SK-N-SH (cell line): ENCODE measurements at places on chromosomes 13 and 19.

DNA sequence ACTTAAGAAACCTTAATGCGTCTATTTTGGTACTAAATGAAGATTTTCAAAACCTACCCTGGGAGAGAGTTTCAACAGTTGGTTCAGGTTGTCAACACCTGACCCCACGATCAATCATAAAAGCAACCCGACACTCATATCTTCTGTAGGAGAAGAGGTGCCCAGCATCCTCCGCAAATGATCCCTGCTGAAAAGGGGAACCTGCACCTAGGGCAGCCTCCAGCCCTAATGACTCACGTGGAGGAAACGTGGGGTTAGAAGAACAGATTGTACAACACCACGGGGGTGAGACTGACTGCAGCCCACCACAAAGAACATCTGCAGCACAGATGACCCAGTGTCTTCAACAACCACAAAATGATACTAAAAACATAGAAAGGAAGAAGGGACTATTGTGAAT, 116.3 kb downstream of the RAB20 start:
- H3K27me3 ChIP-seq: no peaks in the 10 kb centered on the region
- peaks cover 12% of the 10 kb centered on the region for H3K4me1 ChIP-seq
- DNase-seq: no peak
- H3K4me3 ChIP-seq: no peak overlapping the region

GRCh38 chr19:51552996-51553725, 17.9 kb upstream of the ZNF175 start:
- H3K36me3 ChIP-seq: no peaks in the 10 kb centered on the region
- DNase-seq: peak; percentile 40
- no peaks in the 10 kb centered on the region for H3K4me1 ChIP-seq
- H3K27me3 ChIP-seq: peaks cover 1% of the 10 kb centered on the region; the same call in 1 of the 2 replicates
- H3K4me3 ChIP-seq: no peak overlapping the region
- H3K27ac ChIP-seq: no peak overlapping the region

GRCh38 chr19:30214651-30215051, 157.5 kb upstream of the ZNF536 start:
- H3K4me3 ChIP-seq: no peak overlapping the region
- H3K4me1 ChIP-seq: no peaks in the 10 kb centered on the region; the same call in 1 of the 2 replicates
- H3K36me3 ChIP-seq: no peaks in the 10 kb centered on the region
- H3K27me3 ChIP-seq: no peaks in the 10 kb centered on the region
- DNase-seq: no peak

DNA sequence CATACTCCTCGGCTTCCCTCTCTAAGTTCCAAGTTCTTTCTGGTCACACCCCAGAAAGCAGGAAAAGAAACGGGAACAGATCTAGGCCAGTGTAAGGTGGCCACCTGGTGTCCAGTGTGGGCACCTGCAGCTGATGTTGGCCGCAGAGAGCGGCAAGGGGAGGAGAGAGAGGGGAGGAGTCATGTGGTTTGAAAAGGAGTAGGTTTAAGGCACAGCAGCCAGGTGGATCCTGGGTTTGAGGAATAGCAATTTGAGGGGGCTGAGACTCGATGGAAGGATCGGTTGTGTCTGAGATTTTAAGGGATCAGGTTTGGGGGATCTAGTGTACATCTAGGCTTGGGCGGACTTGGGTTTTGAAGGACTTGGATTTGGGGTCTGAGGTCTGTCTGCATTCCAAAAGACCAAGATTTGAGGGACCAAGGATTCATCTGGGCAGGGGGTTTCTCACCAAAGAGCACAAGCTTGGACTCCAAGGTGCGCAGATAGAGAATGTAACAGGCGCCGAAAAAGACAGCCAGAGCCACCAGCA, 1.2 kb downstream of the RABAC1 start:
- peaks cover 10% of the 10 kb centered on the region; the same call in 1 of the 2 replicates for H3K4me1 ChIP-seq
- H3K27me3 ChIP-seq: no peaks in the 10 kb centered on the region
- peak overlapping the region; percentile 89 for H3K4me3 ChIP-seq
- H3K36me3 ChIP-seq: no peaks in the 10 kb centered on the region
- DNase-seq: peak; percentile 90
- H3K27ac ChIP-seq: peak overlapping the region; percentile 48; the same call in 1 of the 2 replicates

DNA sequence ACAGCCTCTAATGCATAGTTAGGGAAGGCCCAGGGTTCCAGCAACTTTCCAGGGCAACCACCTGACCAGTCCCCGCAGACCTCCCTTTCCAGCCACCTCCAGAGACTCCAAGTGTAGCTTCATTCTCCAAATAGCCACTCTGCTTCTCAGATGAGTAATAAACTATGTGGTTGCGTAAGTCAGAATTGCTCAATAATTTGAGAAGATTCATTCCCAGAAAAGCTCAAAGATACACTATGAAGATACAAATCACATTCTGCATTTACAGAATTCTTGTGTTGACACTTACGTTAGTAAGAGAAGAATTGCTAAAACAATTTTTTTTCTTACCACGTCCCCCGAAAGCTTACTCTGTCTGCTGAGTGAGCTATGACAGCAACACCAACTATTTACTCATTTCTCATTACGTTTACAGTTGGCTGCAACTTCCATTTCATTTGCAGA, 8.2 kb upstream of the LATS2 start:
- no peaks in the 10 kb centered on the region for H3K4me1 ChIP-seq
- H3K4me3 ChIP-seq: no peak overlapping the region
- H3K27ac ChIP-seq: no peak overlapping the region; the same call in 1 of the 2 replicates
- H3K36me3 ChIP-seq: no peaks in the 10 kb centered on the region
- DNase-seq: no peak
- H3K27me3 ChIP-seq: no peaks in the 10 kb centered on the region

GRCh38 chr19:30227012-30227621, 145.1 kb upstream of the ZNF536 start:
- peaks cover 25% of the 10 kb centered on the region for H3K4me1 ChIP-seq
- H3K36me3 ChIP-seq: no peaks in the 10 kb centered on the region
- H3K27ac ChIP-seq: no peak overlapping the region
- peaks cover 13% of the 10 kb centered on the region for H3K27me3 ChIP-seq
- DNase-seq: no peak

DNA sequence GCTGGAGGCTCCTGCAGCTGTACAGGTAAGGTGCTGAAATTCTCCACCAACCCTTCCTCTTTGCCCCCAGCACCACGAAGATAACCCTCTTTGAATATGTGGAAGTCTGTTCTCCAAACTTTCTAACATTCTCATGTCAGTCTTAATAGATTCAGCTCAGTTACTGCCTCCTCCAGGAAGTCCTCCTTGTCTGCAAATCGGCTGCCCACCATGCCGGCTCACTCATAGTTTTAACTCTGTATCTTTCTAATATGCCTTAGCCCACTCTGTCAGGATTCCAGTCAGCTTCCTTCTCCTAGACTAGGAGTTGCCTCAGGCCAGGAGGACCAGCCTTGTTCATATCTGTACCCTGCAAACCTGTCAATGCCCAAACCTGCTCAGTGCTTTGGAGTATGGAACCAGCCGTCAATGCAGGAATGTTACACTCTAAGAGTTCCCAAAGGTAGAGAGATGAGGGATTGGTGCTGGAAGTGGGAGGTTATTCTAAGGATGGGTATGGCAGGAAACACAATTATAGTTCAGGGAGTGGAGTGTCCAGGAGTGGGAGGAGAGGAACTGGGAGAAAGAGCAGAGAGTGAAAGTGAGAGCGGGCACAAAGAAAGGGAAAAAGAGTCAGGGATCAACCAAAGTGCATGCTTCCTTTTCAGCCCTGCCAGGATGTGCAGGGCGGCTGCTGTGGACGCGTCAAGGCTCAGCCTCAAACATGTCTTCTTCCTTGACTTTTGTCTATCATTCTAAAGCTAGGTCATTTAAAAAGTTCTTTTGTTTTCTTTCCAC, 38.0 kb upstream of the ALOX5AP start:
- no peaks in the 10 kb centered on the region for H3K27me3 ChIP-seq
- no peak for DNase-seq
- H3K36me3 ChIP-seq: no peaks in the 10 kb centered on the region
- H3K27ac ChIP-seq: peak overlapping the region; percentile 23; the same call in 1 of the 2 replicates
- no peak overlapping the region for H3K4me3 ChIP-seq

- no peaks in the 10 kb centered on the region for H3K27me3 ChIP-seq
- DNase-seq: no peak
- no peak overlapping the region for H3K4me3 ChIP-seq
- H3K4me1 ChIP-seq: no peaks in the 10 kb centered on the region
- no peaks in the 10 kb centered on the region for H3K36me3 ChIP-seq
These were observed 42.8 kb upstream of the SLC46A3 start for GRCh38 chr13:28761586-28761985.

DNA sequence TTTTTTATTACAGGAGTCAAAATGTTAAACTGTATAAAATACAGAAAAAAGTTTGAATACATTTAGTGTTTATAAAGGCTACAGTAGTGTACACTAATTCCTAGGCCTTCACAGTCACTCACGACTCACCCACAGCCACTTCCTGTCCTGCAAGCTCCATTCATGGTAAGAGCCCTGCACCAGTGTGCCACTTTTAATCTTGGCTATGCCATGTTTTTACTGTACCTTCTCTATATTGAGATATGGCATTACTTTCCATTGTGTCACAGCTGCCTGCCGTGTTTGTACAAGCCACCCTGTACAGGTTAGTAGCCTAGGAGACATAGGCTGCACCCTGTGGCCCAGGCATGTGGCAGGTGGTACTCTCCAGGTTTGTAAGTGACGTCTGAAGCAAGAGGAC, 32.1 kb downstream of the C1QTNF9 start:
- no peak overlapping the region for H3K4me3 ChIP-seq

DNA sequence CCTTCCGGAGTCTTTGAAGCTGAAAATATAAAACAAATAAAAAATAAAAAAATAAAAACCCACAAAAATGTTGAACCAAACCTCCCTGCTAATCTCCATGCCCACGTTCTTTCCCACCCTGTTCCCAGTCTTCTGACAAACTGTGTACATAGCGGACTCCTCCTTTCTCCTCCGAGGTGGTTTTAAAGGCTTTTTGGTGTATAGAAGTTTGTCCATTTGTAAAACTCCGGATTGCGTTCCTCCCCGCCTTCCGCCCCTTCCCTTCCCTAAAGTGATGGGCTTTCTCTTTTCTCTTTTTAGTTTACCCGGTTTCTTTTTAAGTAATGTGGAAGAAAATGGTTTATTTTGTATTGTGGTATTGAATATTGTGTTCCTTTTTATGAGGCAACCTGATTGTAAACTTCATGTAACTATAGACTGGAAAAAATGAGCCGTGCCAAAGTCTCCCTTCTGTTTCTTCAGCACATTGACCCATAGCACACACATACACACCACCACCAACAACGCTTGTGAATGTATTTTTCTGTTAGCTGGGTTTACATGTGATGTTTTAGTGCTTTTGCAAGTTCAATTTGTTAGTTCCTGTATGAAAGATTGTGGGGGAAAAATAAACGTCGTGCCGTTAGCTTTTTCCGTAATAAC, 4.4 kb downstream of the ZIC2 start:
- peak; percentile 26 for DNase-seq
- no peak overlapping the region for H3K4me3 ChIP-seq
- peaks cover 89% of the 10 kb centered on the region for H3K27me3 ChIP-seq
- H3K4me1 ChIP-seq: no peaks in the 10 kb centered on the region
- H3K36me3 ChIP-seq: no peaks in the 10 kb centered on the region
- no peak overlapping the region for H3K27ac ChIP-seq

GRCh38 chr13:49683489-49683888, 7.8 kb downstream of the EBPL start:
- no peak overlapping the region for H3K27ac ChIP-seq
- no peak overlapping the region for H3K4me3 ChIP-seq
- H3K36me3 ChIP-seq: peaks cover 9% of the 10 kb centered on the region; the same call in 1 of the 2 replicates
- no peaks in the 10 kb centered on the region for H3K27me3 ChIP-seq

DNA sequence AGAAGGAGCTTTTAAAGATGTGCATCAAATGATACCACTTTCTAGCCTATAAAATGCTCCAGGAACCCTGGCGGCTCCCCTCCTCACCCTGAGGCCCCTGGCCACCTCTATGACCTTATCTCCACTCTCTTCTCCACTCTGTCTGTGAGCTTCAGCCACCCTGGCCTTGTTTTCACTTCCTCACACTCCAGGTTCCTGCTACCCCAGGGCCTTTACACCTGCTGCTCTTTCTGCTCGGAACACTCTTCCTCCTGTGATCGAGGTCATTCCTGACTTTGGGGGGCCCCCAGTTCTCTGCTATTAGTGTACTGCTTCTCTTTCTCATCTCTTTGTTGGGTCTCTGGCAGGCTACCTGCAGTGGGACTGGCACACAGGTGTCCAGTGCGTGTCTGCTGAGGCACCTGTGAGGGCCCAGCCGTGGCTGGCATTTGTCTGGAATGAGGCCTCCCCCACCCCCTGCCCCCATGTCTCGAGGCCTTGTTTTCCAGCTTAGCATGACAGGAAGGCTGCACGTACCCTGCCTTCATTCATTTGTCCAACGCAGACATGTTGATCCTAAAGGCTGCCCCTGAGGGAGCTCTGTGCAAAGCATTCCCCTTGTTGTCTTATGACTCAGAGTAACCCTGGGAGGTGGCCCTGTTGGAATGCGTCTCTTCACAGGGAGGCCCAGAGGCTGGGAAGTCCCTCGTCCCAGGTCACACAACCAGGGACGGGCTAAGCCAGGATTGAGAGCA, 2.3 kb downstream of the DDA1 start:
- H3K36me3 ChIP-seq: peaks cover 27% of the 10 kb centered on the region; the same call in 1 of the 2 replicates
- DNase-seq: no peak
- peaks cover 12% of the 10 kb centered on the region for H3K4me1 ChIP-seq

GRCh38 chr13:113126265-113127150, 3.9 kb downstream of the F10 start:
- H3K27ac ChIP-seq: no peak overlapping the region
- H3K4me3 ChIP-seq: no peak overlapping the region
- DNase-seq: no peak
- peaks cover 21% of the 10 kb centered on the region; the same call in 1 of the 2 replicates for H3K4me1 ChIP-seq

GRCh38 chr19:6958791-6959190, 62.4 kb downstream of the MBD3L2B start:
- no peak overlapping the region for H3K4me3 ChIP-seq
- no peaks in the 10 kb centered on the region for H3K4me1 ChIP-seq
- H3K36me3 ChIP-seq: no peaks in the 10 kb centered on the region
- H3K27ac ChIP-seq: no peak overlapping the region

GRCh38 chr13:41302743-41303142, 8.3 kb upstream of the NAA16 start:
- H3K4me3 ChIP-seq: no peak overlapping the region
- H3K27me3 ChIP-seq: no peaks in the 10 kb centered on the region
- H3K4me1 ChIP-seq: peaks cover 6% of the 10 kb centered on the region; the same call in 1 of the 2 replicates
- DNase-seq: no peak

GRCh38 chr13:50521831-50522149, 321.7 kb downstream of the DLEU7 start:
- no peaks in the 10 kb centered on the region for H3K4me1 ChIP-seq
- DNase-seq: no peak
- no peak overlapping the region for H3K4me3 ChIP-seq
- H3K27ac ChIP-seq: no peak overlapping the region
- H3K36me3 ChIP-seq: no peaks in the 10 kb centered on the region
- H3K27me3 ChIP-seq: no peaks in the 10 kb centered on the region

GRCh38 chr13:51118809-51119431, 7.8 kb upstream of the C13orf42 start:
- DNase-seq: no peak
- H3K4me1 ChIP-seq: no peaks in the 10 kb centered on the region
- H3K27me3 ChIP-seq: peaks cover 2% of the 10 kb centered on the region; the same call in 1 of the 2 replicates
- no peak overlapping the region for H3K27ac ChIP-seq
- no peaks in the 10 kb centered on the region for H3K36me3 ChIP-seq

DNA sequence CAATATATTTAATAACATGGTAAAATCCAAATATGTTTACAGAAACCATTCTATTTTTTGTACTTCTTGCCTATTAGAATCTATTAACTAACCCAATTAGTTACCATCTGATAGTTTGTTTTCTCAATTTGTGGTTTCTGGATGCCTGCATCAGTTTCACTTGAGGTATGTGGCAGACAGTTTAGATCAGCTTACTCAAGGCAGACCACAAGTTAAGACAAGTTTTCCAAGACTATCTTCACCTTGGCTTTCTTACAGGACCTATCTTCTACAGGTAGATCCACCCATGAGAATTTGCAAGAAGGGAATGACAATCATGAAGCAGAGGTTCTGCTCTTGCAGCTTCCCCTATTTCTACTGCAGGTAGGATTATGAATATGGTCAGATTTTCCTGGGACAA, 458.6 kb downstream of the DACH1 start:
- H3K4me3 ChIP-seq: no peak overlapping the region
- H3K36me3 ChIP-seq: no peaks in the 10 kb centered on the region
- H3K4me1 ChIP-seq: no peaks in the 10 kb centered on the region
- no peak for DNase-seq
